GM12865 (cell line): ENCODE measurements at places on chromosomes 2 and 18.

DNA sequence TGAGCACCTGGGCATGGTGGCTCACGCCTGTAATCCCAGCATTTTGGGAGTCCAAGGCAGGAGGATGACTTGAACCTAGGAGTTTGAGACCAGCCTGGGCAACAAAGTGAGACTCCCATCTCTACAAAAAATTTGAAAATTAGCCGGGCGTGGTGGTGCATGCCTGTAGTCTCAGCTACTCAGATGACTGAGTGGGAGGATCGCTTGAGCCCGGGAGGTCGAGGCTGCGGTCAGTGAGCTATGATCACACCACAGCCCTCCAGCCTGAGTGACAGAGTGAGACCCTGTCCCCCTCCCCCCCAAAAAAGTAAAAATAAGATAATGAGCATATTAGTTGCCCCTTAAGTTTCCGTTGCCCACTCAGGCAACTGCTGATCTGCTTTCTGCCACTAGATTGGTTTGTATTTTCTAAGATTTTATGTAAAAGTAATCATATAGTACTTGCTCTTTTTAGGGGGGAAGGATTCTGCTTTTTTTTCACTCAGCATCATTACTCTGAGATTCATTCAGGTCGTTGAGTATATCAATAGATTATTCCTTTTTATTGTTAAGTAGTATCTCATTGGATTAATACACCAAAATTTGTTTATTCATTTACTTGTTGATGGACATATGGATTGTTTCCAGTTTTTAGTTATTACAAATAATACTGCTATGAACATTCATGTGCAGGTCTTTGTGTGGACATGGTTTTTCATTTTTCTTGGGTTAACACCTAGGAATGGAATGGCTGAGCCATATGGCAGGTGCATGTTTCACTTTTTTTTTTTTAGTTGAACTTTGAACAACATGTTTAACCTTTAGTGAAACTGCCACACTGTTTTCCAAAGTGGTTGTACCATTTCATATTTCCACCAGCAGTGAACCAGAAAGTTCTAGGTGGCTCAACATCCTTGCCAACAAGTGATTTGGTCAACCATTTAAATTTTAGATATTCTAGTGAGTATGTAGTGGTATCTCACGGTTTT lies 75.0 kb upstream of the SPRED2 start:
- DNase-seq, result no peak

DNA sequence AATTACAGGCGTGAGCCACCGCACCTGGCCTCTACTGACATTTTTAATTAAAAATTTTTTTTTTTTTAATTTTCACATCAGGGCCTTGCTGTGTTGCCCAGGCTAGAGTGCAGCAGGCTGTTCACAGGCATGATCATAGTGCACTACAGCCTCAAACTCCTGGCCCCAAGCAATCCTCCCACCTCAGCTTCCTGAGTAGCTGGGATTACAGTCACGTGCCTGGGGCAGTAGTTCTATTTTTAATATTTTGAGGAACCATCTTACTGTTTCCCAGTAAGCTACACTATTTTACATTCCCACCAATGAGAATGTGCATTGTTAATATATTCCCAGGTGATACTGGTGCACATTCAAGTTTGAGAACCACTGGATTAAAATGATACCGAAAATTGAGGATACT lies 92.7 kb downstream of the WDSUB1 start:
- no peak for DNase-seq

DNA sequence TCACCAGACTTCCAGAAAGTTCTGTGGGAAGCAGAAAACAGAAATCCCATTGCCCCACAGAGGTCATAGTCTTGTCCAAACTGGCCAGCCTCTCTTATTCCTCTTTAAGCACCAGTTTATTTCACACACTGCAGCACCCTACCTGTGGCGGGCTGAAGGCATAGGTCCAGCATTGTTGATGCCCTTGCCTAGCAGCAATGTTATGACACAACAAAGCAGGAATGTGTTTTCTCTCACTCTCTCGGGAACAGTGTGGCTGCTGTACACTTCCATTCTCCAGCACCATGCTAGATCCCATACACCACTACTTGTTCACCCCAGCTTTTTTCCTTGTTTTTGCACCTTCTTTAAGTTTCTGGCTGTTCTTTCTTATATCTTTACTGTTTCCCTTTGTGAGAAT lies 181.6 kb downstream of the DNAH6 start:
- DNase-seq, result no peak

GRCh38 chr18:43596105-43596712 lies 318.9 kb upstream of the SYT4 start:
- peak; percentile 30 for DNase-seq

- DNase-seq, result no peak
Measured at GRCh38 chr2:207123335-207123744, 42.4 kb downstream of the KLF7 start.

DNA sequence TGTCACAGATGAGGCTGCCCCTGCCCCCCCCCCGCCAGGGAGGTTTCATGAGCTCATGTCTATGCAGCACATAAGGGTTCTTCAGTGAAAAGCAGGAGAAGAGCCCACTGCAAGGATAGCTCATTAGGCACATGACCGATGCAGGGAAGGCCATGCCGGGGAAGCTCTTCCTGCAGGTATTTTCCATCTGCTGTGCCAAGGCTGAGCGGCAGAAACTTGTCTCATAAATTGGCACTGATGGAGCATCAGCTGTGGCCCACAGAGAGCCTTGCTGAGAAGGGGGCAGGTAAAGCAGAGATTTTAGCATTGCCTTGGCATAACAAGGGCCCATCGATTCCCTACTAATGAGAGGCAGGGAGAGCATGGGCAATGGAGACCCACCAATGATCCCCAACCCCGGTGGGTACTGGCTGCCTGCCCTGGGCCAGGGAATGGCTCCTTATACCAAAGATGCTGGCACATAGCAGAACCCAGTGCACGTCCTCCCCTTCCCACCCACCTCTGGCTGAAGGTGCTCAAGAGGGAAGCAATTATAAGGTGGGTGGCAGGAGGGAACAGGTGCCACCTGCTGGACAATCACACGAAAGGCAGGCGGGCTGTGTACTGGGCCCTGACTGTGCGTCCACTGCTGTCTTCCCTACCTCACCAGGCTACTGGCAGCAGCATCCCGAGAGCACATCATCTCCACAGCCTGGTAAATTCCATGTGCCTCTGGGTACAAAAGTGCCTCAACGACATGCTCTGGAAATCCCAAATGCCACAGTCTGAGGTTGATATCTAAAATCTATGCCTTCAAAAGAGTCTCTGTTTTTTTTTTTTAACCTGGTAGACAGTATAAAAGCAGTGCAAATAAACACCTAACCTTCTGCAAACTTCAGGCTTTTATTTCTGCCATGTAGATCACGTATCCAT lies 41.4 kb downstream of the STEAP3 start:
- DNase-seq, result peak; percentile 61

- DNase-seq, result peak; percentile 37
Measured at GRCh38 chr2:18378020-18378653, 182.3 kb downstream of the RDH14 start.

- peak; percentile 60 for DNase-seq
Measured at GRCh38 chr2:135525786-135526185, 5.2 kb downstream of the ZRANB3 start.

DNA sequence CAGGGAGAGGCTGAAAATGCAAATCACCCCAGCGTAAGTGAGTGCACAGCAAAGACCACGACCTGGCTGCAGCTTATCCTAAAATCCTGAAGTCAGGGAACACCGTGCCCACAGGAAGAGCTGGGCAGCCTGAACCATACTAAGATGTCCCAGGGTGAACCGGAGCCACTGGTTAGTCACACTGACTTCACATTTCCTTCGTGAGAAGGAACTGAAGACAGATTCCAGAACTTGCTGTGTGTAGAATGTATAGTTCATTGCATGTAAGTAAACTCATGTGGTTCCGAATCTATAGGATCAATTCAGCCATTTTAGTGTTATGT lies 84.6 kb upstream of the NDUFV2 start:
- no peak for DNase-seq

- DNase-seq, result no peak
Measured at GRCh38 chr2:46988733-46989481, 73.3 kb upstream of the MCFD2 start.

GRCh38 chr2:36318547-36318946 lies 37.0 kb upstream of the CRIM1 start:
- no peak for DNase-seq

- DNase-seq, result no peak
Measured at GRCh38 chr2:174766271-174766670, 2.0 kb upstream of the CHRNA1 start.

DNA sequence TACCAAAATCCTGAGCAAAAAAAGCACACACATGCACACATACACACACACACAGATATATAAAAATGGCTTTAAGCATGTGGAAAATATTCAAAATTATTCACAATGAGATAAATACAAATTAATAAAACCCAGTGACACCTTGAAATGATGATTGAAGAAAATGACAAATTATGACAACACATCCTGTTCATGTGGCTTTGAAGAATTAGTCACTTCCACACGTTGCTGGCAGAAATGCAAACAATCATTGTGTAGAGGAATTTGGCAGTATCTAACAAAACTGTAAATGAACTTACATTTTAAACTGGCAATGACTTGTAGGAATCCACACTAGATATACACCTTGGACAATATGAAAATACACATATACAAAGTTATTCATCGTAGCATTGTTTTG lies 95.8 kb upstream of the RGPD4 start:
- no peak for DNase-seq

GRCh38 chr18:42351455-42351854 lies 396.4 kb downstream of the PIK3C3 start:
- DNase-seq, result no peak

DNA sequence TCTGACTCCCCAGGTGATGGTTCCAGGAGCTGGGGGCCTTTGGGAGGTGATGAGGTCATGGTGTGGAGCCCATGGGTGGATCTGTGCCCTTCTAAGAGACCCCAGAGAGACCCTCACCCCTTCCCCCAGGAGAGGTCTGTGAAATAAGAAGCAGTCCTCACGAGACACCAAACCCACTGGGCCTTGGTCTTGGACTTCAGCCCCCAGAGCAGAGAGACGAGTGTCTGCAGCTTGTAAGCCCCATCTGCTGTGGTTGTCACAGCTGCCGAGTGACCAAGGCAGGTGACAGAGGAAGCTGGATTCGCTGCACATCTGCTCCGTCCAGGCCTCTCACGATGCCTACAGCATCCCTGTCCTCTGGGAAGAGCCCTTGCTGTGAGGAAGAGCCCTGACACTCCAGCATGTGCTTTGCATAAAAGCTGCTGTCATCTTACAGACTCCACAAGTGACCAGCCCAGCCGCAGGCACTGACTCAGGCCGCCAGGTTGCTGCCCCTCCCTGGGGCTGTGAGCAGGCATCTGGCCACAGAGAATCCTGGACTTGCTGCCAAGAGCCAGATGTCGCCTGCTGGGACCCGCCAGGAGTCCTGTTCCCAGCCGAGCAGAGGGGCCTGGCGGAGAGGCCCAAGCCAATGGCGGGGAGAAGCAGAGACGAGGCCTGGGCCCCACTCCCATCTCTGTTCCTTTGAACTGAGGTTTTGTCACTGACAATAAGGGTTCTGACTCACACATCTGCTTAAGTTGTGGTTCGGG lies 150.8 kb downstream of the PXDN start:
- no peak for DNase-seq

DNA sequence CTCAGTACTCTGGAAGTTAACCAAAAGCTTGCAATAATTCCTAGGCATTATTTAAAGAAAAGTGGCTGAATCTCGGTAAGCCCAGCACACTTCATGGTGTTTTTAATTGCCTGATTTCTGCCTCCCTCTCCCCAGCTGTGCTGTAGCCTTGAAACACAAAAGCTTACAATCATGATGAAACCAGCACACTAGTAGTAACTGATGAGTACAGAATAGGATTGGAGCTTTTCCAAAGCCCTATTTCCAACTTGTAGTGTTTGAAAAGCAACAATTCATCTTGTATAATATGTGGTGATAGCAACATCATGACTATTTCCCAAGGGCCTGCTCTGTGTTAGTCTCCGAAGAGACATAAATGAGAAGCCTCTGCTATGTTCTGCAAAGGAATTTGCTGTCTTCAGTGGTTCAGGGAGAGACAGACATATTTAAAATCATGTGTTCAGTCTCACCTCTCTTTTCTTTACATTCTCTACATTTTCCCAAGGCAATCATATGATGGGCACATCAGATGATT lies 1015.0 kb downstream of the BCL11A start:
- no peak for DNase-seq

DNA sequence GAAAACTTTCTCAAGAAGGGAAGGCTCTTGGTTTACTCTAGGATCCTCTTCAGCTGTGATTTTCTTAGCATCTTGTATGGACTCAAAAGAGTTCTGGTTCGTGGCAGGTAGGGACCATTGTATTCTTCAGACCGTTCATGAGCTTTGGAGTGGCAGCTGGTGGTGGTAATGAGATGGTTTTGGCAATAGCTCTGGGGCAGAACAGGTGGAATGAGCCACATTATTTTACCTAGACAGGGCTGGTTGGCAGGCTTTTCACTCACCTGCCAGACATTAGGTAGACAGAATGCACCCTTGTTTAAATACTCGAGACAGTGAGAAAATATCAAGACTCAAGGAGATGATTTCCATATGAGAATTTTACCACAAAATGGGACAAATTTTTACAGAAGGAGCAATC lies 26.2 kb upstream of the MGAT5 start:
- DNase-seq, result no peak

DNA sequence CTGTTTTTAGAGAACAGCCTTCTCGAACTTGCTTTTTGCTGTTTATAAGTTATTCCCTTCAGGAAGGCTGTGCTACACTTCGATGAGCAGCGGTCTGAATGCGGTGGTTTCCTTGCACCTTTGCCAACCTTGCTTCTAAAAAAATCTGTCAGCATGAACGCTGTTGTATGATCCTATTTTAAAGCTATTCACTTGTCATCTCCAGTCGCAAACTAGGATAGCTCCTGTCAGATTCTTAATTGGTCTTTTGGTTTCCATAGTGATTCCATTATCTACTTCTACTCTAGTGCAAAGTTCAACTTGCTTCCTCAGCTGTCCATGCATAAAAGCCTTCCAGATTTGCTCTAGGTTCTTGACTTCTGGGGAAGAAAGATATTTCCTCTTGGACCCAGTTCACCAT lies 76.3 kb upstream of the GALNT3 start:
- no peak for DNase-seq

DNA sequence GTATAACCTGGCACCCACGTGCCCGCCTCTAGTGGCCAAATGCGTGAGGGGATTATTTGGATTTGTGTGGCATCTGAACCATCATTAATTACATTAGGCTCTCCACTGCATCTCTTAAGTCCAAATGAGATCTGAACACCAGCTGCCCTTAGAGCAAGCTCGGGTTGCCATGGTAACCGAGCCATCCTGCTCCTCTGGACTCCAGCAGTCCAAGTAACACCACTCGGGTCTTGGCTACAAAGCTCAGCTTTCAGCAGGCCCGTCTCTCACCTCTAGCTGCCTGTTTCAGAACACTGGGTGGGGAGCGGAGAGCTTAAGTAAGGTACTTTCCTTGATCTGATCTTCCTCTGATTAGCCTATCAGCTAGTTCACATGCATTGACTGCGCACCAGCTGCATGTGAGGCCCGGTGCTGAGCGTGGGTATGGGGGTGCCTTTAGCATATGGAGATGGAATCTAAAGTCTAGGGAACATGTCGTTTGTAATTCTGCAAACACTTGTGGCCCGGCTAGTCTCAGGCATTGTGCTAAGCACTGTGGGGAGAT lies 14.1 kb upstream of the CYS1 start:
- no peak for DNase-seq
